ENCODE measurements at places on chromosomes 7 and 10.

DNA sequence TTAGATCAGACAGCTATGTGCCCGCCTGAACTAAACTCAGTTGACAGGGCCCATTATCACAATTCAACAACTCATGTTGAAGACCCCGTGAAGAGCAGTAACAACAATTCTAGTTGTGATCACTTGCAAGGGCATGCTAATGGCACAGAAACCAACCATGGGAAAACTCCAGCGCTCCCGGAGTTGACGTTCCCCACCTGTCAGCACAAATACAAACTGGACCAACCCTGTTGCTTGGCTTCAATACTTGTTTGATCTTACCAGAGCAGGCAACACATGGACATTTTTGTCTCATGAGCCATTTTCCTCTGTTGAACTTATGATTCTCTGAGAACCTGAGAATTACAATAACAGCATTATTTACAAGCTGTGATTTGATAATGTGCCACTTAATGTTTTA, 119.0 kb upstream of the LANCL2 start:
- no peak for DNase-seq

- no peak for DNase-seq
Measured at GRCh38 chr7:40538281-40538680, 403.5 kb downstream of the SUGCT start.

DNA sequence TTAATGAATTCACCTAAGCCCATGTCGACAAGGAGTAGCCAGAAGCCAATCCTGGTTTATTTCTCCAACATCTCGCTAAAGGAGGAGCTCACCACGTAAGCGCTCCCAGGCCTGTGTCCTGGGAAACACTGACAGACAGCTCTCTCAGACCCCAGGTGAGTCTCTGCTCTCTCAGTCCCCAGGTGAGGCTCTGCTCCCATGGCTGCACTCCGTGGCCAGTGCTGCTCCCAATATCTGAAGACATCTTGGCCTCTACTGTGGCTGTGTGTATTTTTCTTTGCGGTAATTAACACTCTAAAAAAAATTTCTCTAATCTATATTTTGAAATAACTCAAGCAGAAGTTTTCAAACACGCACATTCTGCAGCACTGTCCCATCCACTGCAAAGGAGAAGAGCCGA, 564.5 kb downstream of the PTPRN2 start:
- DNase-seq = no peak

DNA sequence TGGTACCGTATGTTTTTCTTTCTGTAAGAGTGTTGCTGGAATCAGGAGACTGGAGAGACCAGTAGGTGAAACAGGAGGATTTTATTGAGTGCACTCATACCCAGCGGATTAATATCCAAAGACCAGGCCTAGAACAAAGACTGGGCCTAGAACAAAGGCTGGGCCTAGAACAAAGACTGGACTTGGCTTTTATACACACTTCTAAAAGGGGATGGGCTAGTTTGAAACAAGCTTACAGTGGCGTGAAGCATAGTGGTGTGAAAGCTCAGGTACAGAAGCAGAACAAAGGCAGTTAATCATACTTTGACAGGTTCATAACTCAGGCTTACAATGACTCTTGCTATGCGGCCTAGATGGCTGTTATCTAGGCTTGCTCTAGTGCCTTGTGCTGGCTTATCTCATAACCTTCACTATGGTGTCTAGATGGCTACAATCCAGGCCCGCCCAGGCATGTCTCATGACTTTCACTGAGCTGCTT, 67.7 kb downstream of the TRIM24 start:
- no peak for DNase-seq

- no peak for DNase-seq
Measured at GRCh38 chr7:102193806-102194205, 92.9 kb upstream of the SH2B2 start.

DNA sequence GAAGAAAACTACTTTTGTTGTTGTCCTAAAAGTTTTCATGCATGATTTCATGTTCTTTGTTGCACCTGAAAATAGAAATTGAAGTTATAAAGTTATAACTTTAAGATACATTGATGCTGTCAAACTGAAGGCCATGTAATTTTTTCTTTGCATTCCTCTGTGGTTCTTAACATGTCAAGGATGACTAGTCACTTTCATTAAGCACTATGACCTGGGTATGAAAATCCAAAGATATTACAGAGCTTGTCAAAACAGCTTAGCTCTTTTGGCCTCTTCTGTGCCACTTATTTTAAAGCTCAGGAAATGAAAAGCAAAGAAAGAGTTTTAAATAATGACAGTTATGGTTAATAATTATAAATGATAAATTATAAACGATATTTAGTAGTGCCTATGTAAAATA, 241.6 kb upstream of the CACNA2D1 start:
- DNase-seq = no peak

GRCh38 chr10:29186221-29186620, 102.6 kb upstream of the LYZL1 start:
- DNase-seq = no peak

- no peak for DNase-seq
Measured at GRCh38 chr7:17516771-17517170, 218.3 kb downstream of the AHR start.

GRCh38 chr10:125018576-125019143, 76.7 kb downstream of the ZRANB1 start:
- no peak for DNase-seq

- no peak for DNase-seq
Measured at GRCh38 chr10:24965051-24965450, 12.6 kb upstream of the PRTFDC1 start.

GRCh38 chr7:27031289-27032172, 64.3 kb downstream of the HOXA1 start:
- no peak for DNase-seq

GRCh38 chr10:126119599-126119998, 223.2 kb downstream of the FANK1 start:
- no peak for DNase-seq

DNA sequence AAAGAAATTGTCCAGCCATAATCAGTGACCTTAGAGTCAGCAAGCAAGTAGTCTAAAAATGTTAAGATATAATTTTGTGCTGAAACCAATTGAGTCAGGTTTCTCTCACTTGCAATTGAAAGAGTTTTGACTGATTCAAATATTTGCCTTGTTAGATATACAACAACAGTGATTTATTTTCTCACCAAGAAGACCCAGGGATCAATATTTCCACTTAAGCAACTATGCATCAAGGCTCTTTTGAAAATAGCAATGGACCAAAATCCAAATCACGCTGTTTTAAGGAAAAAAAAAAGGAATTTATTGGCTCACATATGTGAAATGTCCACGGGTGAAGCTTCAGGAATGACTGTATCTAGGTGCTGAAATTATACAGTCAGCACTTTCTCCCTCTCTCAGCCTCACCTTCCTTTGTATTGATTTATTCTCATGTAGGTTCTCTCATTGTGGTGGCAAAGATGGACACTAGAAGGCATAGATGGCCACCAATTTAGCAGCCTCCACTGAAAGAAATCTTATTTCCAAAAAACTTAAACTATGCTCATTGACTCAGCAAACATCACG, 9.7 kb upstream of the FKBP9 start:
- no peak for DNase-seq

GRCh38 chr7:22332461-22332870, 24.5 kb downstream of the RAPGEF5 start:
- DNase-seq = no peak

DNA sequence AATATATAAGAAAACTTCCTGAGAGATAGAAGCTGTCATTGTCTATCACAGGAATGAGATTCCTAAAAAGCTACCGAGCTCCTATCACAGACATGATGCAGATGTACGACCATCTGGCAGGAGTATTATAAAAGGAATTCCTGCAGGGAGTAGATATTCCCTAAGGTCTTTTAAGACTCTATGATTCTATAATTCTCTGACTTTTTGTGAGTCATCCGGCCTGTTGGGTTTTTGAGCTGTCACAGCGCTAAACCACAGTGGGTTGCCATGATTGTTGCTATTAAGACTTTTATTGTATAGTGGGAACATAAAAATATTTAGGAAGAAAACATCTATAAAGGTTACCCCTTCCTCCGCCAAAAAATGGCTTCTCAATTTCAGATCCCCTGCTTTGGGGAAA, 223.4 kb downstream of the BMPER start:
- DNase-seq = no peak

GRCh38 chr10:44811072-44811471, 100.1 kb upstream of the TMEM72 start:
- DNase-seq = no peak

DNA sequence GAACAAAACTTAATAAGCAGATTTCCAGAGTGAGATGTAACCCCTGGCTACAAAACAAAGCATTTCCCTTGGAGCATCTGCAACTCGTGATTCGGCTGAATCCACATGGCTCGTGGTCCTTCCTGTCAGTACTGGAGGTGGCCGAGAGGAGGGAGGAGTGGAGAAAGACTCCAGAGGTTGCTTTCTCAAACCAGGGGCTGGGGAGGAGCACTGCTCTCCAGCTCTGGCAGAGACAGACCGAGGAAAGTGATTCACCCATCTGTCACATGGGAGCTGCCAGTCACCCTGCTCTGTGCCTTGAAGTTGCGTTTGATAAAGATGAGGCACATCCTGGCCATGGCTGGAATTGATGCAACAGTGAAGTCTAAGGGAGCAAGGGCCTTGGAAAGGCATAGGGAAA, 72.7 kb downstream of the COL13A1 start:
- DNase-seq = no peak

DNA sequence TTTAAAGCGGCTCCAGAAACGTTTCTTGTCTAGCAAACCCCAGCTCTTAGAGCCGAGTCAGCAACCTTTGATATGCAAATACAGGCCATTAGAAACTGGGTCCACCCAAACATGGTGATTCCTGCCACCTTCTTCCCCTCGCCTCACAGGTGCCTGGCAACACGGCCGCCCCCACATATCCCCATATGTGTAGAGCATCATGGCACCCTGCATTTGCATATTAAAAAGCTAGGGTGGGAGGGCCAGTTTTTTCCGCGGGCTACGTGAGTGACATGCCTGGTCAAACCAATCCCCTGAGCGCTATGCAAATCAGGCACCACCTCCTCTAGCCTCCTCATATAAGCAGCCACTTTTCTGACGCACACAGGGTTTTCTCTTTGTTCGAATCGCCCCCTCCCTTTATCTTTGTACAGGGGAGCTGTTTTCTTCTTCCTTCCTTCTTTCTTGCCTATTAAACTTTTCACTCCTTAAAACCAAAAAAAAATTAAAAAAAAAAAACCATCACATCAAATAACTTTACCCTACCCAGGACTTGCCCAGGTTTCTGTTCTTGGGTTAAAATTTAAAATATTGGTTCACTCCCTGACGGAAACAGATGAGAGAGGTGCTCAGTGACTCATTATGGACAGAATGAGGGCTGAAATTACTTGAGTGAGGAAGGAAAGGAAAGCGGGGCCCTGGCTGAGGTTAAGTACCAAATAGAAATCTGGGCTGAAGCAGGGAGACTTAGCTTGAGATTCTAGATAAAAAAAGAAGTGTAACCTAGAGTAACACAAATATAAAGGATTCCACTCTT, 59.8 kb downstream of the COA1 start:
- no peak for DNase-seq

- no peak for DNase-seq
Measured at GRCh38 chr7:2142386-2142785, 90.4 kb downstream of the MAD1L1 start.

- DNase-seq = no peak
Measured at GRCh38 chr7:255038-255435, 34.9 kb upstream of the FOXL3 start.

DNA sequence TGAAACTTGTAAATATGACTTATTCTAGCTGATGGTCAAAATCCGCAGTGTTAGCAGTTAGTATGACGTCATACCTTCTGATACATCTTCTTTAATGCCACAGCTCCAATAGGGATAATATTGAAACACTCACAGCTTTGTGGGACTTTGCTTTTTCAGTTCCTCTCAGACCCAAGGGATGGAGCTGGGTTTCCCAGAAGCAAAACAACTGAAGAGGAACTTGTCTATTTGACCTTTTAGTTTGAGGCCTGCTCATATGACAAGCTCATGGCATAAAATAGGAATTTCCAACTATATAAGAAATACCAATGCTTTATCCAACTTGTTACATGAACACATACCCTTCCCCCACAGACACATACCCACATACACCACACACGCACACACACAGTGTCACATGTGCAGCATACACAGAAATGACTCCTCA, 31.6 kb upstream of the C10orf67 start:
- DNase-seq = no peak

GRCh38 chr7:17660116-17660515, 280.2 kb downstream of the SNX13 start:
- DNase-seq = no peak

DNA sequence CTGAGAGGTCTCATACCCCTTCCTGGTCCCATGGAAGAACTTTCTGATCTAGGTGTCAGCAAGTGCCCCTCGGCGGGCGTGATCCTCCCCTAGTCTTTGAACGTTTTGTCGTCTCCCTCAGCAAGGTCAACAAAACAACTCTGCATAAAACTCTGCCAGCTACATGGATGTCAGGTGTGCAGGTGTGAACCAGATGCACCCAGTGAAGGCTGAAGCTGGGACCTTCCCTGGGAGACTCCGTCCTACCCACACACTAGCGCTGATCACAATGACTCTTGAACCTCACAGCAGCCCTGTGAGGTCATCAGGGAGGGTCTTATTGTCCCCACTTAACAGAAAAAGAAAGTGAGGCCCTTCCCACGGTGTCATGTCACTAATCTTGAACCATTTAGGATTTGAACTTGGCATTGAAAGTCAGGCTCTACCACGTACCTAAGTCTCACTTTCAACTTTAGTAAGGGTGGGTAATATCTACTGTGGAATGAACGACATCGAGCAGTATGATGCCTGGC, 68.1 kb downstream of the VSTM4 start:
- DNase-seq = no peak

DNA sequence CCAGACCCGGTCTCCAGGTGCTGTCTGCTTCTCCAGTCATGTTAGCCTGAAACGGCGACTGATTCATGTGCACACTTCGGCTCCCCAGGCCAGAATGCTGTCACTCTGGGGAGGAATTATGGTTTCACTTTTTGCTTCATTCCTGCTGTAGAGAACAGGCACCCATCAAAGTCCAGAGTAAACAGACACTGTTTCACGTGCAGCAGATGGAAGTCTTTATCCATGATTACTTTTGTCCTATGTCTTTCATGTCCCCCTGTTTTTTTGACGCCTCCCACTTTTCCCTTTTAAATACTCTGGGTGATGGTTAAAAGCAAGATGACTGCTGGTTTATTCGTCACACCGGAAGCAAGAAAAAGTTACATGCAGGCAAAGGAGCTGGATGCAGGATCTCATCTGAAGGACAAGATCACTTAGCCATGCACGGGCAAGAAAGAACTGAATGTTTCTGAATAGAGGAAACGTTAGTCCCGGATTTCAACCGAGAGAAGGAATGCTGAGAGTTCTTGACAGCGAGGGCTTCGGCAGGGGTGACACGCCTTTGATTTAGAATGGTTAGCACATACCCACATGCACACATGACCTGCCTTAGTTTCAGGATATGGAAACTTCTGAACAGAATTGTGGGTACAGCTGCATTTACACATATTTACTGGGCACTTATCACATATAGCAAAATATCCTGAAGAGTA, 250.0 kb upstream of the KLF6 start:
- no peak for DNase-seq

GRCh38 chr7:119783799-119784198, 489.2 kb upstream of the KCND2 start:
- no peak for DNase-seq
